ENCODE measurements at places on chromosomes 16 and 17.

- no peak for DNase-seq
Measured at GRCh38 chr17:9120471-9120870, 99.2 kb downstream of the NTN1 start.

DNA sequence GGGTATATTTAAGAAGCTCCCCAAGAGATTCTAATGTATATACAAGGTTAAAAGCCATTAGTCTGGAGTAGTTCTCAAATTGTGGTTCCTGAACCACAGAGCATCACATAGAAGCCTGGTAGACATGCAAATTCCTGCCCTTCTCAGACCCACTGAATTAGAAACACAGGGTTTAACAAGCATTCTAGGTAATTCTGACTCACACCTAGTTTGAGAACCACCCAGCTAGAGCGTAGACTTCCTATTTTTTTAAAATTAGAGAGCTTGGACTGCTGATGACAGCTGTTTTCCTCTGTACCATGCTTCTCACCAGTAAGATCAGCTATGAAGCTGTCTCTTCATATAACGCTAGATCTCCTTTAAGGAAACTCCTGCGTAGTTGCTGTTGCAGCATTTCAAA, 50.6 kb downstream of the HS3ST3B1 start:
- no peak for DNase-seq

- no peak for DNase-seq
Measured at GRCh38 chr17:36193216-36193775, 3.3 kb downstream of the CCL3L1 start.

GRCh38 chr17:34434052-34434451, 71.0 kb upstream of the CCL1 start:
- DNase-seq: no peak

GRCh38 chr16:48250520-48251278, 3.4 kb upstream of the ABCC11 start:
- DNase-seq: no peak

DNA sequence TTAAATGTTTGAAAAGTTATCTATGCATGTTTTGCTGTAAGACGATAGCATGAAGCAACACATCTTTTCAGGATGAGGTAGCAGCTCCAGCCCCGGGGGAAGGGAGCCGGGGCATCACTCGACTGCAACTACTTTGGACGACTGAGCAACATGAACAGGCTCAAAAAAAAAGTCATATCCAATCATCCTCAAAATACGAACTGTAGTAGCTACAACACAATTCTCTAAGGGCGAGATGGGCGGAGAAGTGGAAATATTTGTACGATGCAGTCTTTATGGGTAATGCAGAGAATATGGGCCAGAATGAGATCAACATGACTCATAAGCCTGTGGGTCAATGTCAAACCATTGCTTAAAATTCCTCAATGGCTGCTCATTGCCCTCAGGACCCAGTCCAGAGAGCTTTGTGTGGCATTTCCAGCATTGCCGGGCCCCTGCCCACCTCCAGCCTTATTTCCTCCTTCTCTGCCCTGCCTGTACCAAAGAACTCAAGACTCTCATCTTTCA, 17.7 kb upstream of the SMURF2 start:
- no peak for DNase-seq

DNA sequence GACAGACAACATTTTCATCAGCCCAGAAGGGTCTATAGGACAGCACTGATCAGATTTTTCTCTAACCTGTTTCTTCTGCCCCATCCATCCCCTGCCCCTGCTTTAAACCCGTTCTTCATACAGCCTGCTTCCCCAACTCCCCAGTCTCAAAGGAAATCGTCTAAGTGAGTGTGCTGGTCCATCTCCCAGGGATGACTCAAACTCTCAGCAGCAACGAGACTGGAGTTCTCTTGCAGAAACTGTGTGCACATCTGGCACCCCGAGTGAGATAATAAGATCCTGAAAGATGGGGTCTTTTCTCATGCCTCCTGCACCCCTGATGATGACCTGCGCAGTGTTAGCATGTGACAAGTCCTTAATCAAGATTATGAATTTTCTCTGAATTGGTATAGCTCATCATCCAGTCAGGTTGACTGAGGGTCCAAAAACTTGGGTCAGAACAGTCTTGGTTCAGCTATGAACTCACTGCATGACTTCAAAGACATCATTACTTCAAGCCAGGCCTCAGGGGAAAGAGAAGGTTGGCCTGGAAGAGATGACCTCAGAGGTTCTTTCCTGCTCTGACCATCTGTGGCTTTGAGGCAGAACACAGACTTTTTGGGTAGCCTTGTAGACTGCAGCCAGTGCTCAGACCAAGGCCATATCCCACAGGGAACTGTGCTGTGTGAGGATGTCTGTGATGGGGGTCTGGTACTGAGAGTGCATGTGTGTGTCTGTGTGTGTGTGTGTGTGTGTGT, 117.9 kb downstream of the SPACA3 start:
- DNase-seq: no peak

GRCh38 chr17:78131172-78132083, 857 bp downstream of the TMC8 start:
- no peak for DNase-seq

- no peak for DNase-seq
Measured at GRCh38 chr16:83870830-83871229, 28.1 kb upstream of the MLYCD start.

- no peak for DNase-seq
Measured at GRCh38 chr17:17090642-17091103, 48.4 kb downstream of the MPRIP start.

DNA sequence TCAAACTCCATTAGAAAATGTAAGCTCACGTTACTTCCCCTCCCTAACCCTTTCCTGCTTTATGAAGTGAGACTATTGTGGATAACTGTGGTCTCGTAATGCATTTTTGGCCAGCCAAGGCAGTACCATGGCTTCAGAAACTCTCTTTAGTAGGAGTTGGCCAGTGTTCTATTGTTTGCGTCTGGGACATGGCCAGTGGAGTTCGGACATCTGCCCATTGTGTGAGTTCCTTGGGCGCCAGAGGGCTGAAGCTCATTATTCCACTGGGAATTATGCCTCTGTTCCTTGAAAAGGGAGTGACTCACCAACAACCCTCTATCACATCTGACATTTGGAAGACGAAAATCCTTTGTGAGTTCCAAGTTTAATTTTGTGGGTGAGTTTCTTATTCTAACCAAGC, 319.5 kb upstream of the SOX9 start:
- no peak for DNase-seq

GRCh38 chr17:73011016-73011486, 81.4 kb downstream of the SLC39A11 start:
- no peak for DNase-seq

DNA sequence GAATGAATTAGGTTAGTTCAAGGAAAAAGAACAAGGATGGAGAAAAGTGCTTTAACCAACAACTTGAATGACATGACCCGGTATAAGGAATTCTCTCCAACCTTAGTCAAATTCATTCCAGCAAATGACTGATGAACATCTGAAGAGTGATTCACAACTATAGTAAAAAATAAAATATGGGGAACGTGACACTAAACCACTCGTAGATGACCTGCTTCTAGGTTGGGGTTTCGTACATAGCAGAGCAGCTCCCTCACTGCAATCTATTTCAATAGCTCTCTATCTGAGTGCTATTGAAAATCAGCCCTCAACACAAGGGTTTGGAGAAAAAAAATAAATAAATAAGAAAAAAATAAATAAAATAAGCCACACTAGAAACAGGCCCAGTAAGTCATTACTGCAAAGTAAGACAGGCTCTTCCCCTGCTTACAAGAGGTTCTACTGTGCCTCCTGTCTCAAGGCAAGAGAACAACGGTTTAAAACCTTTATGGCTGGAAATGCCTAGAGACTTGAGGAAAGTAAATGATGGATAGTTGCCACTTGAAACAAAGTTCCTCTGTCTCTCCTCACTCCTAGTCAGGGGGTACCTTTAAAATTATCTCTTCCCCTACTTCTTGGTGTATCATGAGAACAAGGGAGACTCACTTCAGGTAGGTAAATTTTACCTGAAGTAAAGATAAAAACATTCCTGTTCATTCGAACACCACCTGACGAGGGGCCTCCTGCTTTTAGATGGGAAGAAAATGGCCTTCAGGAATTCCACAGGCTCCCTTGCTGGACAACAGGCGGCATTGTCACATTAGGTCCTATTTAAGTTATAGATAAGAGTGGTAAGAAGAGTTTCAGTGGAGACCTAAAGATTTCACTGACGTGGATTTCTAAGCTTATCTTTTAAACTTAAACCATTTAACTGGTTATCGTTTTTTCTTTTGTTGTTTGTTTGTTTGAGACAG, 20.5 kb downstream of the COG7 start:
- DNase-seq: no peak

DNA sequence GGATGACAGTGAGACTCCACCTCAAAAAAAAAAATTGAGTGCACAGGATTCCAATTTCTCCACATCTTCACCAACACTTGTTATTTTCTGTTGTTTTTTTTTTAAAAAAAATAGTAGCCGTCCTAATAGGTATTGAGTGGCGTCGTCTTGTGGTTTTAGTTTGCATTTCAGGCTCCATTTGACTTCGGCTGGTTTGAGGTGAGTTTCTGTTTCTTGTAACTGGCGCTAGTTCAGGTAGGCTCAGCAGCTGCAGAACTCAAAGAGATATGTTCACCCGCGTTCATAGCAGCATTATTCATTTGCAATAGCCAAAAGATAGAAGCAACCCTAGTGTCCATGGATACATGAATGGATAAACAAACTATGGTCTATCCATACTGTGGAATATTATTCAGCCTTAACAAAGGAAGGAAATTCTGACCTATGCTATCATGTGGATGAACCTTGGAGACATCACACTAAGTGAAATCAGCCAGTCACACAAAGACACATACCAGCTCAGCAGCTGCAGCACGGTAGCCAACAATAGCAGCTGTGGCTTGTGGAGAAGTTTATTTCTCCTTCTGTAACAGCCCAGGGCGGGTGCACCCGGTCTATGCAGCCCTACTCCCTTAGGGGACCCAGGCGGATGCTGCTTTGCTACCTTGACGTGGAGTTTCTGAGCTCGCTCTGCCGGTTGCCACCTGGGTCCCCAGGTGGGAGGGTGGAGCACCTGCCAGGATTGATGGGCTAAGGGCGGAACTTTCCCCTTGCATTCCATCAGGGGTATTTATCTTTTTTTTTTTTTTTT, 44.9 kb downstream of the TMEM235 start:
- DNase-seq: no peak

DNA sequence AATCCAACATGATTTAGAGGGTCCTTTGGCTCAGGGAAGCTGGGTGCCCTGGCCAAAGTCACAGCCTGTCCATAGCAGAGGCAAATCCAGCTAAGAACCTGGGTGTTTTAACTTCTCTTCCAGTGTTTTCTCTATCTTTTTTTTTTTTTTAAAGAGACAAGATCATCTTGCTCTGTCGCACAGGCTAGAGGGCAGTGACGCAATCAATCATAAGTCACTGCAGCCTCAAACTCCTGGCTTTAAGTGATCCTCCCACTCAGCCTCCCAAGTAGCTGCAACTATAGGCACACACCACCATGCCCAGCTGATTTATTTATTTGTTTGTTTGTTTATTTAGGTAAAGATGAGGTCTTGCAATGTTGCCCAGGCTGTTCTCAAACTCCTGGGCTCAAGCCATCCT, 14.8 kb upstream of the GRIN2A start:
- no peak for DNase-seq

GRCh38 chr16:55501549-55502322, 7.1 kb upstream of the LPCAT2 start:
- DNase-seq: no peak

DNA sequence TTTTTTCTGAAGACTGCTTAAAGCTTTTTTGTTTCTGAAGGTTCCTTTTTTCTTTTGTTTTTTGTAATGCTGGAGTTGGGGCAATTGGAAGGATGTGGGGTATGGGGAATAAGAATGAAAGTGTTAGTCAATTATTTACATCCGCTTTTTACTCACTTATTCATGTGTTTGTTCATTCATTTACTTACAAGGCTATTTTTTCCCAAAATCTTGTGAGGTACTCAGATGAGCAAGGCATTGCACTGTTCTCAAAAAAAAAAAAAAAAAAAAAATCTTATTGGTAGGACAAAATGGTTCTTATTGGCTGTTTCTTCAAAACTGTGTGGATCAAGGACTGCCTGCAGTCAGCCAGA, 55.7 kb downstream of the PLD6 start:
- DNase-seq: no peak

- no peak for DNase-seq
Measured at GRCh38 chr17:30021708-30022317, 80.4 kb downstream of the EFCAB5 start.

DNA sequence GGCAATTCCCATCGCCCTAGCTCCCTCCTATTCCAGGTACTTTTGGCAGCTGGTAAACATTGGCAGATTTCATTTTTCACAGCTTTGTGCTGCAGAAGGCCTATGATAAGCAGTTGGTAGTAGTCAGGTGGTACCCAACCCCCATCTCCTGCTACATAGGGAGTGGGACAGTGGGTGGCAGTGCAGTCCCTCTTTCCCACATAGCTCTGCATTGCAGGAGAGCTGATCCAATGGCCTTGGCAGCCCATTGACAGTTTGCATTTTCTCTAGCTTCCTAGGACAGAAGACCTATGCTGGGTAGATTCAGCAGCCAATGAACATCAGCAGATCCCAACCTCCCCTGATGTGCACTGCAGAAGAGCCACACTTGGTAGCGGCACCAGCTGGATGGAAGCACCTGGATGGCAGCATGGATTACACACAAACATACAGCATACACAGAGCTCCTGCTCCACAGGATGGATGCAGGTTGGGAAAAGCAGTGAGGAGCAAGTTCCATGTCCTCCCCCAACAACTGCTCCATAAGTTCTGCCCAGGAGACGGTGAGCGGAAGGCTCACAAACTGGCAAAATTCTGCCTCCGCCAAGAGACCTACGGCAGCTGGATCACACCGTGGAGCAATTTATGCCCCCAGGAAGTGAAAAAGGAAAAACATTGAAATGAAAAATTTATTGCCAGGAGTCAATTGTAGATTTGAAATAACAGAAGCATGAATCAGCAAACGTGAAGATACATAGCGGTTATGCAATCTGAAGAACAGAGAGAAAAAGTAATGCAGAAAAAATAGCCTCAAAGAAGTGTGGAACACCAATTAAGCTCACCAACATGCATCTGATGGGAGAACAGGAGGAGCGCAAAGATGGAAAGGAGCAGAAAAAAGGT, 95.7 kb downstream of the CACNG1 start:
- no peak for DNase-seq

- DNase-seq: no peak
Measured at GRCh38 chr16:78376452-78376851, 277.0 kb downstream of the WWOX start.

GRCh38 chr17:57723427-57724025, 21.6 kb downstream of the CCDC182 start:
- DNase-seq: no peak

GRCh38 chr16:82093666-82094300, 58.7 kb downstream of the HSD17B2 start:
- no peak for DNase-seq

GRCh38 chr16:84686707-84687298, 13.0 kb upstream of the USP10 start:
- DNase-seq: no peak

- no peak for DNase-seq
Measured at GRCh38 chr17:1712271-1712670, 2.1 kb upstream of the TLCD2 start.

GRCh38 chr17:9522074-9522473, 53.5 kb downstream of the STX8 start:
- no peak for DNase-seq
